Activated effector memory CD4-positive, alpha-beta T cell treated with Interleukin-2 at 50 U/mL for 16 hours (primary cell): ENCODE measurements at places on chromosomes 4 and X.

GRCh38 chr4:13525606-13526281 lies 18.6 kb downstream of the NKX3-2 start:
- DNase-seq: no peak

DNA sequence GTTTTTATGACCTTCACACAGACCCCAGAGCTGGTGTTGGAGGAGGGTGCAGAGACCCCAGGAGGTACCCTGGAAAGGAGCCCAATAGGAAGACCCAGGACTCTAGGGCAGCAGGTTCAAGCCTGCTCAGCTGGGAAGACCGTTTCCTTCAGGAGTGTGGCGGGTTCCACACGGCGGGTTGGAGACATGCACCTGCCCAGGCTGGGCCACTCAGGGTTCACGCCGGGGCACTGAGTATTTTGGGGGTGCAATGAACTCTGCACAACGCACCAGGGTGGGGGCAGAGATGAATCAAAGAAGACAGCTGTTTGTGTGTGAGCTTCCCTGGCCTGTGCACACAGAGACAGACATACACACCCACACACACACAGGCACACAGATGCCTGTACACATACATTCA lies 52.5 kb upstream of the PPP2R3B start:
- no peak for DNase-seq

GRCh38 chr4:87399148-87399547 lies 8.2 kb upstream of the HSD17B11 start:
- DNase-seq: no peak

- no peak for DNase-seq
Observed at GRCh38 chr4:3062471-3062870, 11.9 kb downstream of the HTT-AS start.

DNA sequence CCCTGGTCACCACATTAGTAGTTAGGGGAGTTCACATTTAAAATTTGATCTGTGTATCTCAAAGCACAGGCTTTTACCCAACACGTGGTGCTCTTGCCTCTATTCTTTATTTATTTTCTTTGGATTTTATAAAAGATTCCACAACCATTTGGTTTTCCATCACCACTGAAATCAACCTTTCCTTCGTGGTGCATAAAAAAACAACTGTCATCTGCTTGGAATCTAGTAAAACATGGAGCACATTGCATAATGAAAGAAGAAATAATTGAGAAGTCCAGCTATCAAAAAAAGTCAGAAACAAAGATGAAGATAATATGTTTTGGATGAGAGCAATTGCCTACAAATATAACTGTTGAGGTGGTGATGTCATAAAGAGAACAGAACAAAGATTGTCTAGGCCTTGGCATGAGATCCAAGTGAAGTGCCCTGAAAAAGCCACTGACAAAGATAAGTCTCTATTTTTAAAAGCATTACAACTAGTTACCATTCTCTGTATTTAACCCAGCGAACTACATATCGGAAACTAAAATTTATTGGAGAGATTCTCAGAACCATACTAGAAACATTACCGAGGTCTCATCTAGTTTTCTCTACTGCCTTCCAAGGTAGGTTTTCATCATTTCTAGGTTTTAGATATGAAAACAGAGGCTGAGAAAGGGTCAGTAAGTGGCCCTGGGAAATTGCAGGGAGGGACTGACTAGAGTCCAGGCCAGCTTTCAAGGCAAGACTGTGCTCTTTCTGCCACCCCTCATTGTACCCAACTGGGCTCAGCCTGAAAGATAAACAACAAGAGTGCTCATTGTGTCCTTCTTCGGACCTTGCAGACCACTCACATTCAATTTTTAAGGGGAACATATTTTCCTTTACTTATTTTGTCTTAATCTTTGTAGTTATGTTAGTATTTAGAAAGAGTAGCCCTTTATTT lies 127.3 kb downstream of the MAD2L1 start:
- no peak for DNase-seq

- DNase-seq: no peak
Observed at GRCh38 chr4:130203571-130203970, 1107.6 kb downstream of the C4orf33 start.

- no peak for DNase-seq
Observed at GRCh38 chr4:113981591-113981990, 2.1 kb upstream of the ARSJ start.

DNA sequence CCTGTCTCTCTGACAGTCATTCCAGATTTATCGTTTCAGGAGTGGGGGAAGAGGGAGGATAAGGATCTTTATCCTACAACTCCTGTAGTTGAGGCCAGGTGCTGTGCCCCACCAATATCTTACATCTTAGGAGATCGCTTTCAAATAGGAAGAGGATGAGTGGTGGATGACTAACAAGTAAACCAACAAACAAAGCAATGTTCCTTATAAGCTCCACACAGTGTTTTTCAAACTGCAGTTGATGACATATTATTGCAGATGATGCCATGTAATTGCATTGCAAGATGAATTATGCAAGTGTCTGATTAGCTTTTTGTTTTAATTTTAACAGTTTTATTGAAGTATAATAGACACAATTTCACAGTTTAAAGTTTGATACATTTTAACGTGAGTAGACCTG lies 35.8 kb upstream of the TMEM164 start:
- DNase-seq: no peak

GRCh38 chr4:174582463-174582862 lies 60.2 kb upstream of the HPGD start:
- DNase-seq: no peak

DNA sequence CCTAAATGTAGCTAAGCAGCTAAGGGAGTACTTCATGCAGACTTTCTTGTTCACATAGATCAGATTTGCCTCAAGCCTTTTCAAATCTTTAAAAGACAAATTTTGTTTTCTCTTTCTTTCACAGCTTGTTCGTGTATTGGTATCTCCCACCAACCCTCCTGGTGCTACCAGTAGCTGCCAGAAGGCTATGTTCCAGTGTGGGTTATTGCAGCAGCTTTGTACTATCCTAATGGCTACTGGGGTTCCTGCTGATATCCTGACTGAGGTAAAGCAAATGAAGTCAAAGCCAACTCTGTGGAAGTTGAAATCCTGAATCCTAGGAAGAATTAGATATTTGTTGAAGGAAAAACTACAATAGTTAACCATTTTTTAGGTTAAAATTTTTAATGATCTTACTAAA lies 62.6 kb downstream of the USO1 start:
- no peak for DNase-seq

DNA sequence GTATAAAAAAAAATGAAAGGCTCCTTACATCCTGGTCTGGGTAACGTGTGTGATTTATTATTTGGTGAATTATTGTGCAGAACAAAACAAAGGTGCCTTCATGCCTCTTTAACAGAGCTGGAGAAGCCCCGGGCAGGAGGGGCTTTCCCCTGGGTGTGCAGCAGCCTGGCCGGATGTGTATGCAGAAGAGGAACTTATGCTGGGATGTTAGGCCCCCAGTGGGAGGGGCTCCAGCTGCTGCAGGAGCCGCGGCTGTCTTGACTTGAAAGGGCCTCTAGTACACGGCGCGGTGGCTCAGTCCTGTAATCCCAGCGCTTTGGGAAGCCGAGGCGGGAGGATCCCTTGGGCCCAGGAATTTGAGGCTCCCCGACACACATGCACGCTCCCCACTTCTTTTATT lies 16.0 kb downstream of the CCNQ start:
- DNase-seq: peak; percentile 48

DNA sequence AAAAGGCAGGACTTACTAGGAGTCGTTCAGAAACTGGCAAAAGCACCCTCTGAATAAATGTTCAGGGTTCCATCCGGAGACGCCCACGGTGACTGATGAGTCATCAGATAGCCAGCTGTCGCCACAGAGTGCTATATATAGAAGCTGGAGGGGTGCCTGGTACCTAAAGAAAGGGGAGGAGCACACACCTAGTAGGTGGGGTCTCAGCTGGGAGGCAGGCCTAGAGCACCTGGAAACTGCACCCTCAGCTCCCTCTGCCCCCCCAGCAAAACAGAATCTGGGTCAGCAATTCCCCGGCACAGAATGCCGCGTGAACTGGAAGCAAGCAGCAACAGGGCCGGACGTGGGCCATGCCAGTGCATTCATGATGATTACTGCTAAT lies 242.0 kb downstream of the BCOR start:
- peak; percentile 65 for DNase-seq

- DNase-seq: no peak
Observed at GRCh38 chr4:177770776-177771175, 328.5 kb upstream of the AGA start.

- no peak for DNase-seq
Observed at GRCh38 chr4:140757232-140757630, 1.0 kb upstream of the TBC1D9 start.

DNA sequence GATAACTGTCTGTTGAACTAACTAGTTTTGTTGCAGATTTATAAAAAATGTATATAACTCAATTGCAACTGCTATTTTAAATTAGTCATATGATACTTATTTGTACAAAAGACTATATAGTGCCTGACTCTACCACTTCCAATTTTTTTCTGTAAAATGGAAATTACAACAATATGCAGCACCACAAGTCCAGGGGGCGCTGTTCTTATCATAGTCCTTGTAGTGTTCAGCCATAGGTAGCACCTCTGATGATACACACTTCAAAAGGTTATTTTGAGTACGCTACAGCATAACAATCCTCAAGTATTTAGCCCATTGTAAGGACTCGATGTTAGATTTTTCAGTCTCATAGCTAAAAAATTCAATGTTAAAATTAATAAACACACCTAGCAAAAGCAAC lies 174.9 kb downstream of the CORIN start:
- no peak for DNase-seq

DNA sequence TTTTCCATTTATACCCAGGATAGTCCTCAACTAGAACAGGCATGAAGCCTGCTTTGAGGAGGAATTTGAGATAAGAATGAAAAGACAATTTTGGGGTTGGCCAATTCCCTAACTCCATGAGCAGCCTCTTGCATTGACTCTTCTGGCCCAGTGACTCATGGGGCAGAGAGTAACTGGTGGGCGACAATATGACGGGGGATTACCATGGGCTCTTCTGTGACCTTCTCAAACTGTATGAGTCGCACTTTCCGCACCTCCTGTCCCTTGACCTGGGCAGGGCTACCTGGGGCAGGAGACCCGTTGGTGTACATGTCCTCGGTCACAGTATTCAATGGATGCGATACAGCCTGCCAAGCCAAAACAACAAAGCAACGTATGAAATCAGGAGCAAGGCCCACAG lies 13.3 kb downstream of the MPP1 start:
- no peak for DNase-seq

- DNase-seq: no peak
Observed at GRCh38 chr4:6898763-6899162, 10.9 kb upstream of the TBC1D14 start.

GRCh38 chr4:162104459-162105124 lies 59.2 kb downstream of the FSTL5 start:
- DNase-seq: no peak

- no peak for DNase-seq
Observed at GRCh38 chr4:26273616-26273980, 47.2 kb upstream of the RBPJ start.

DNA sequence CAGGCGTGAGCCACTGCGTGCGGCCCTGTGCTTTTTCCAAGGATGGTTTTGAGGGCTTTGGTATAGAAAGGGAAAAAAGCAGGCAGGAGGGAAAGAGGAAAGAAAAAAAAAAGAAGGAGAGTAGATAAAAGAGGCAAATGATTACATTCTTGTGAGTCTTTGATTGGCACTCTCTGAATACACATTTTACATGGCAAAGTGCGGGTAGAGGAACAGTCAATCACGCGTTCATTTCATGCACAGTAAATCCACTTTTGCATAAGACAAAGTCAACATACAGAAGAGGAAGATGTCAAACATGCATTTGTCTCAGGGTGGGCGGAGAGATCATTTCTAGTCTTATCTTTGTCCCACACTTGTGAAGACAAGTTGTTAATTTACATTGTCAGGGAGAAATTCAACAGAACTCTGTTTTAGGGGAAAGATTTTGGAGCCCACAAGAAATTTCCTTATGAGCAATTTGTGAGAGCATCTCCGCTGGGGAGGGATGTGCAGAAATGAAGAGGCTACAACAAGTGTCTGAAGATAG lies 183.2 kb downstream of the DHRSX start:
- DNase-seq: no peak

GRCh38 chrX:95427389-95427788 lies 1257.3 kb upstream of the DIAPH2 start:
- no peak for DNase-seq

DNA sequence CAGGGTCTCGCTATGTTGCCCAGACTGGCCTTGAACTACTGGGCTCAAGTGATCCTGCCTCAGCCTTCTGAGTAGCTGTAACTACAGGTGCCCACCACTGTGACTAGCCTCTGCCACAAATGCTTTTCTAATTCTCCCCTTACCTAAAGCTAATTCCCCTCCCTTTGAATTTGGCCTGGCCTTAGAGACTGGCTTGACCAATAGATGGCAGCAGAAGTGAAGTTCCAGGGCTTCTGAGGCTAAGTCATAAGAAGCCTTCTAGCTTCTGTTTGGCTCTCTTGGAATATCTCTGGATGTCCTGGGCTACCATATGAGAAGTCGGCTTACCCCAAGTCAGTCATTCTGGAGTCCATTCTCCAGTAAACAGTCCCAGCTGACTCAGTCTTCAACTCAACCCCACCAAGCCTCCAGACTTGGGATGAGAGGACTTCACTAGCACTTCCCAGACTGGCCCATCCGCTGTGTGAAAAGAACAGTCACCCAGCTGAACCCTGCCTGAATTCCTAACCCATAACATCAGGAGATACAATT lies 61.0 kb downstream of the HPRT1 start:
- DNase-seq: no peak

GRCh38 chr4:125527681-125528080 lies 212.9 kb downstream of the FAT4 start:
- no peak for DNase-seq

DNA sequence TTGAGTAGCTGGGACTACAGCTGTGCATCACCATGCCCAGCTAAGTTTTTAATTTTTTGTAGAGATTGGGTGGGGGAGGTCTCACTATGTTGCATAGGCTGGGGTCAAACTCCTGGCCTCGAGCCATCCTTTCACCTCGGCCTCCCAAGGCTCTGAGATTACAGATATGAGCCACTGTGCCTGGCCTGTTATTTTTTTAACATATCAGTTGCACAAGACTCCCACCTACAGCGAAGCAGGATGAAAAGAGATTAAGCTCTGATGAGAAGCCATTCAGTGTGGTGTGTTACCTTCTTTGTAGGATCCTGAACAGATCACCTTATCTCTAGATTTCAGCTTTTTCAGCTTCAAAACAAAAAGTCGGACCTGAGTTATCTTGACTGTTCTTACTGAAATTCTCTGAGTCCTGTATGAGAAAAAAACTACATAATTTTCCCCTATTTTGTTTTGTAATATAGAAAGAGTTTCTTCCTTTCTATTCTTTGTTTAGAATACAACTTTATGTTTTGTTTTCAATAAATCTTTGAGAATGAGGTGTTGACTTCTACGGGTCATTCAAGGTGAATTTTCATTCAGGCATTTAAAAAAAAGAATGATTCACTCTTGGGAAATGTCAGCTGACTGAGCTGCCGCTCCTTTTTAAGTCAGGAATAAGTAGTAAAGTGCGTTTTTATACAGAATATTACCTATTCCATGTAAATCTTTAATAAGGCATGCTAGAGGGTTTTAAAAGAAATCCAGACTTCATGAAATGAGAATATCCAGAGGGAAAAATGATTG lies 134.6 kb downstream of the ARSF start:
- DNase-seq: no peak

- no peak for DNase-seq
Observed at GRCh38 chr4:27381815-27382214, 521.2 kb downstream of the STIM2 start.

GRCh38 chr4:116952530-116953136 lies 132.7 kb downstream of the TRAM1L1 start:
- DNase-seq: no peak
